ENCODE measurements at places on chromosomes 1 and 21.
A peak's percentile ranks its signal among the peaks of the same experiment; 100 is the strongest.

DNA sequence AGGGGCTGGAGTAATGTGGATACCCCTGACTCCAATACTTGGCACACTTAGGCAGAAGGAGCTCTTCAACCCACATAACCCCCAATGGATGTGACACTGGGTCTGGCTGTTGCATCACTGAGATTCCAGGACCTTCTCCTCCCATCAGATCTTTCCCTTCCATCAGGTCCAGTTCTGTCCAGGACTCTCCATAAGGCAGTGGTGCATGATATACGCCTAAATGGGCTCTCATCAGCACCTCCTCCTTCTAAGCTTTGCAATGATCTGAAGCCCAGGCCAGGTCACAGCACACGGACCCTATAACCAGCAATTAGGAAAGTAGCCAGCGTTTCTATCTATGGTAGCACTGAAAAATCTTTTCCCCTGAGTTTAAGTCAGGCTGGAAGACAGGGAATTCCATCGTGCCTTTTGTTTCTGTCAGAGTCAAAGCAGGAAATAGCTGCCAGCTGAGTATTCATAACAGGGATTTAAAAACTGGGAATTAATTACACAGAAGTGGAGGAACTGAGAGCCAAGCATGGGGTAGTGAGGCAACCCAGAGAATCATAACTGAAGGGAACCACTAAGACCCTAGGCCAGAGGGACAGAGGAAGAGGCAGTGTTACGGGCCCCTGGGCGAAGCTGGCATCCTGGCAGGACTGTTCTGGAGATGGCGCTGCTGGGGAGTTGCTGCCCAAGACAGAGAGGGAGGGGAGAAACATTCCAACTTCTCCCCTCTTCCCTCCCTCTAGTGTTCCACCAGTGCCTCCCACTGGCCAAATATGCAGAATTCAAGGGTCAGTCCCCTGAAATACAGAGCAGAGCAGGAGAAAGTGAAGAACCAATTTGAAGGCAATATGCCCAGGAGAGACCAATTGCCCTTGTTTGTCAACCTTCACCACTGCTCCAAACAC lies 37.5 kb upstream of the HOOK1 start:
- DNase-seq = no peak

DNA sequence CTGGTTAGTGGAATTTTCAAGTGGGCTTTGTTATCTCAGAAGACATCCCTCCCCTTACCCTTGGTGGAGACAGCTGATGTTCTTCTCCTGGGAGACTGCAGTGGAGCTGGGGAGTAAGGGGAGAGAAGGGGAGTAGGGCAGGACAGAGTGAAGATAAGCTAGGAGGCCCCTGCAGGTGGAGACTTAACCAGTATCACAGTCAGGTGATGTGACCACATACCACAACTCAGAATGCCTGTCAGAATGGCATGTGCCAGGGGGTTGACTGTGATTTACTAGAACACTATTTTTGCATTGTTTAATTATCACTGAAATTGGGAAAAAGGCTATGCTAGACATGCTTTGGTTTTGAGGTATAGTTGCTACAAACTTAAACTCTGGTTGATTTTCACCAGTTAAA lies 124.6 kb downstream of the NRDC start:
- DNase-seq = no peak

DNA sequence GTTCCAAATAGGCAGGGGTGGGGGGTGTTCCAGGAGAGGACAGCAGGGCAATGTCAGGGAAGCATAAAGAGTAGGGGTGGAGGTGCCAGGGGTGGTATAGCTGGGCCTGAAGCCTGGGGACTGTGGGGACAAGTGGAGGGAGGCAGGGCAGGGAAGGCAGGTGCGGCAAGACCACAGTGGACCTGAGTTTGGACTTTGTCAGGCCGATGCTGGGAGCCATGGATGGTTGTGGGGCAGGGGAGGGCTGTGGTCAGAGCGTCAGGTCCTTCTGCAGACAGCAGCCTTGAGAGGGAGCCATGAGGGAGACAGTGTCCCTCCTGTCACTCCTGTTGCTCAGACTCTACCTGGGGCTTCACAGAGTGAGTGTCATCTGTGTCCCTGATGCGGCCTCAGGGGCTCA lies 320.3 kb downstream of the PTPRU start:
- DNase-seq = no peak

DNA sequence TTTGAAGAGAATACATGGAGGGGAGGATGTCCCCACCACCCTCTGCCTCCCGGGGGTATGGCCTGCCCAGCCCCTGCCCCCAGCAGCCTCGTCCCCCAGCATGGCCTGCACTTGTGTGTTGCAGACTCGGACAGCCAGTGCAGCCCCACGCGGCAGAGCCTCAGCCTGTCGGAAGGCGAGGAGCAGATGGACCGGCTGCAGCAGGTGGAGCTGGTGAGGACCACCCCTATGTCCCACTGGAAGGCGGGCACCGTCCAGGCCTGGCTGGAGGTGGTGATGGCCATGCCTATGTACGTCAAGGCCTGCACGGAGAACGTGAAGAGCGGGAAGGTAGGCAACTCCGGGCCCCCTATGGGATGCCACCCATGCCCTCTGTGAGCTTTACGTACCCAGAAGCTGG lies 59.5 kb upstream of the TMEM51 start:
- no peak for DNase-seq

DNA sequence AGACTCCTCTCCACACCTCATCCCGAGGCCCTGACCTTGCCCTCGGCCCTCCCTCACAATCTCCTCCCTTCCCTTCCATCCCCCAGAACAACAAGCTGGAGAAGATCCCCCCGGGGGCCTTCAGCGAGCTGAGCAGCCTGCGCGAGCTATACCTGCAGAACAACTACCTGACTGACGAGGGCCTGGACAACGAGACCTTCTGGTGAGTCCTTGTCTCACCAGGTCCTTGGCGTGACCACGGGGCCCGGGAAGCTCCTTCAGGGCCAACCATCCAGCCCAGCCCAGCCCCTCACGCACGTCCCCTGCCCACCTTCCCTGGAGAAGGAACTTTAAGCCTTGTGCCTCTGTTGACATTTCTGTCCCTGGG lies 15.6 kb downstream of the PODN start:
- no peak for DNase-seq

DNA sequence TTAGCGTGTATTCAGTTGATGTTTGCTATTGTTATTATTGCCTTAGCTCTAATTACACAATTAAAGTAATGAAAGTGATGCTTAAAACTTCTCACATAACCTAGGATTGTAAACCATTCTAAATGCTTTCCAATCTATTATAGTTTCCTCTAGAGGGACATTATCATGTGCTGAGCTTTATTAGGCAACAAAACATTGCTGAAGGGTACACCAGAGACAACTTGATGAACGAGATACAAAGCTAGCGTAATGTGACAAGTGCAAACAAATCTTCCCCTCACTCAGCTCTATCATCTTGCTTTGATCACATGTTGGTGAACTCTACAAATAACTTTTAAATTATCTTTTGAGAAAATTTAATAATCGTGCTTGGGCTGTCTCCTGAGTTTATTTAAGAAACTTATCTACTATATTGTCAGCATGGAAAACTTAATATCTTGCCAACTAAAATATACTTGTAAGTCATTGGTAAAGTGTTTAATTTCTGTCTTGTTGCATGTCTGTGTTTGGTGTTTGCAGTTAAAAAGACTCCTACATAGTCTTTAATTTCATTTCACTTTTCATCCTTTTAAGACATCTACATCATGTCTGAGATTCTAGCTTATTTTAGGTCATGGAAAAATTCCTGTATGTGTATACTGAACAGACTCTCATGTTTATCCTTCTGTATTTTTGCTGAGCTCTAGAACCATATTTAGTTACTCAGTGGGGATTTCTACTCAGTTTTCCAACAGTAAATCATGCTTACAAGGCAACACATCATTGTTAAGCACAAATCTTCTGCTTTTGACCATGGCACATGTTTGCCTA lies 104.2 kb upstream of the ADAMTS5 start:
- DNase-seq = no peak

DNA sequence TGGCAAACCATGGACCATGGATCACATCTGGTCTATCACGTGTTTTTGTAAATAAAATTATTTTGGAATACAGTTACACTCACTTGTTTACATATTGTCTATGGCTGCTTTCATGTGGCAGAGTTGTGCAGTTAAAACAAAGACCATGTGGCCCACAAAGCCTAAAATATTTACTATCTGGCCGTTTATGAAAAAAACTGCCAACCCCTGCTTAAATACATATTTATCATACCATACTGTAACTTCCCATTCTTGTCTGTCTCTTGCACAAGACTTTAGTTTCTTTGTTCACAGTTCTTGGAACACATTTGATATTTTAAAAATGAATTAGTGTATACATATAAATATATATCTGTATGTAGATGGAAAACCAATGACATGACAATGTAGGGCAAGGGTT lies 141.5 kb downstream of the PAPPA2 start:
- no peak for DNase-seq

DNA sequence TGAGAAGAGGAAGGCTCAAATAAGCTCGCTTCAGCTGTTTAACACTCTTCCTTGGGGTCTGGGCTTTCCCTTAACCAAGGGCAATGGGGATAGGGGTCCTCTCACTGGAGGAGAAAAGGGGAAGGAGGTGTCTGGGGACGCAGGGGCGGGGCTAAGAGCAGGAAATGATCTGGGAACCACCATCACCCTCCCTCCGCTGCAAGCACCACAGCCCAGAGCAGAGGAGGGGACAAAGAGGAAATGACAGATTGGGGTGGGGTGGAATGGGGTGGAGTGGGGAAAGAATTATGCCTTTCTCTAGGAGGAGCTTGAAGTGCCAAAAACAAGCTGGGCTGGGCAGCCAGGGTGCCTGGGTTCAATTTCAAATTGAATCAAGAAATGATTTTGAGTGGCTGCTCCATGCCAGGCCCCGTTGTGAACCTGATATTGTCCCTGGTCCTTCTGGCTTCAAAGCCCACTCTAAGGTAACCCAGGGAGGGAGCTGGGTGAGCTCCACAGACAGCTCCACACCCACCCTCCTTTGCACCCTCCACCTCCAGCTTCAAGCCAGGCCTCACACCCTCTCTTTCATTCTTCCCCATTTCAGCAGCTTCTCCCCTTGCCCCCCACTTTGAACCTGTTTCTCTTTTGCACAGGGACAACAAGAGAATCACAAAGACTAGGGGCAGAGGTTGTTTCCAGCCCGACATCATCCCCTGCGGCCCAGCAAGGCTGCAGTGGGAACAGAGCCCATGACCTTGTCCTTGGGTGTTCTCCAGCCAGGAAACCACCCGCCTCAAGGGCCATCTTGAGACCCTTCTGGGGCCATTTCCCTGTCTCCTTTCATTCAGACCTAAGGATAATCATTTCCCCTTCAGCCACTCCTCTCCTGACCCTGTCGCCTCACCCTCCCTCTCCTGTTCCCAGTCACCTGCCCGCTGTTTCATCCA lies 1.1 kb downstream of the ARHGAP30 start:
- peak; percentile 78 for DNase-seq

GRCh38 chr1:103496014-103496635 lies 29.4 kb upstream of the RNPC3 start:
- no peak for DNase-seq

GRCh38 chr1:88204612-88205167 lies 479.4 kb upstream of the PKN2 start:
- DNase-seq = no peak

DNA sequence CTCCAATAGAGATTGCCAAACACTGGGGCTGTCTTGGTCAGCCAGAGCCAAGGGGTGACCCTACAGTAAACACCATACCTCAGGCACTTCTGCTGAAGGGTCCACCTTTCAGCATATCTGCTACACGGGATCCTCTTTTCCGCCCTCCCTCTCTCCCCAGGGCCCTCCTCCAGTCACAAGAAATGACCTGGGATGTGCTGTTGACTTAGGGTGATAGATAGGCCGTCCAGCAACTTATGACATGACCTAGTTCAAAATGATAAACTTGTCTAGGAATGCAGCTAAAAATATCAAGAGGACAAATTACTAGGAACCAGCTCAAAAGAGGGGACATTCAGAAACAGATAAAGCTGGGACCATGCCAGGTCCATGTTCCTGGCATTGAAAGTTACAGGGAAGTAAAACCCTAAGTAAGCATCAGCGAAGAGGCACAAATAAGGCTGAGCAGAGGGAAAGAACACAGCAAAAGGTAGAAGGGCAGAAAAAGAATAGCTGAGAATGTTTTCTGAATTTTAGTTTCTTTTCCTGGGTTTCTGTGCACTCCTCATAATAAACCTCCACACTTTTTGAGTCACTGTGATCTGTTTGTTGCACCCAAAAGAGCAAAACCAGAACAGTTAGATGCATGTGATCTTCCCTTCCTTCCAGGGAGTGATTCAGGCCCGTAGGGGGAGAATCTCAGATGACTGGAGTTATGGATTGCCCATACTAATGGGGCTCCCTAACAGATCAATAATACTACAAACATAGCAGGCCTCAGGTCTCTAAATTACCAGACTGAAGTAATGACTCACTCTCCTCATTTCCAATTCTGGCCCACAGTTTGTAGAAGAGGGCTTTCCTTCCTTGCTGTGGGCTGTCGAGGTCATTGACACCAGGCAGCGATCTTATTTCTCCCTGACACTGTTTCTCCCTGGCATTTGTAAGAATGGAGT lies 48.9 kb upstream of the F3 start:
- DNase-seq = no peak

DNA sequence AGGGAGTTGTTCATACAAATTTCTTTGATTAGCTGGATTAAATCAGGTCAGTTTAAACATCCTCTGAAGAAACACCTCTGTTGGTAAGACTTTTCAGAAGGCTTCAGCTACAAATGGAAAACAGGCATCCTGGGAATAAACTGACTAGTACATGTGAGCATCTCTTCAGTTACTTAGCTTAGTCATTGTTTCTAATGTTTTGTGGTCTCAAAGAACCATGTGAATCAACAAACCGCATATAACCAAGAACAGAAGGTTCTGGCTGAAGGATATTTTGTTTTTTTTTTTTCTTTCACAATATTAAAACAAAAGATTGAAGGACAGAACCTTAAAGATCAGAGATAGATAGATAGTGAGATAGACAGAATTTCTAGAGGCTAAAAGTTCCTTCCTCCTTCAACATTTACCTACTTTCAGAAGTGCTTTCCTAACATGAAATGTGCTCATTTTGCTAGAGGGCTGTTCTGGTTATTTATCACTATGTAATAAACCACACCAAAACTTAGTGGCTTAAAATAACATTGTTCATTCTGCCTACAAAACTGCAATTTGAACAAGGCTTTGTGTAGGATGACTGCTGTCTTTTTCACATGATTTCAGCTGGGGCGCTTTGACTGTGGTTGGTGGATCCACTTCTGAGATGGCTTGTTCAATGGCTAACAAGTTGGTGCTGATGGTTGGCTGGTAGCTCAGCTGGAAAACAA lies 119.8 kb upstream of the PTGFR start:
- DNase-seq = no peak

- no peak for DNase-seq
Measured at GRCh38 chr1:198966519-198966918, 327.7 kb downstream of the PTPRC start.

GRCh38 chr1:156767879-156768604 lies 707 bp downstream of the PRCC start:
- DNase-seq = no peak

- DNase-seq = no peak
Measured at GRCh38 chr1:222522105-222522915, 25.6 kb downstream of the HHIPL2 start.
